ENCODE measurements at places on chromosomes 1 and 21. TPM values are rescaled to one million over a fixed set of nuclear protein-coding genes. Genes with fewer than 3 reads are reported as not detected.

DNA sequence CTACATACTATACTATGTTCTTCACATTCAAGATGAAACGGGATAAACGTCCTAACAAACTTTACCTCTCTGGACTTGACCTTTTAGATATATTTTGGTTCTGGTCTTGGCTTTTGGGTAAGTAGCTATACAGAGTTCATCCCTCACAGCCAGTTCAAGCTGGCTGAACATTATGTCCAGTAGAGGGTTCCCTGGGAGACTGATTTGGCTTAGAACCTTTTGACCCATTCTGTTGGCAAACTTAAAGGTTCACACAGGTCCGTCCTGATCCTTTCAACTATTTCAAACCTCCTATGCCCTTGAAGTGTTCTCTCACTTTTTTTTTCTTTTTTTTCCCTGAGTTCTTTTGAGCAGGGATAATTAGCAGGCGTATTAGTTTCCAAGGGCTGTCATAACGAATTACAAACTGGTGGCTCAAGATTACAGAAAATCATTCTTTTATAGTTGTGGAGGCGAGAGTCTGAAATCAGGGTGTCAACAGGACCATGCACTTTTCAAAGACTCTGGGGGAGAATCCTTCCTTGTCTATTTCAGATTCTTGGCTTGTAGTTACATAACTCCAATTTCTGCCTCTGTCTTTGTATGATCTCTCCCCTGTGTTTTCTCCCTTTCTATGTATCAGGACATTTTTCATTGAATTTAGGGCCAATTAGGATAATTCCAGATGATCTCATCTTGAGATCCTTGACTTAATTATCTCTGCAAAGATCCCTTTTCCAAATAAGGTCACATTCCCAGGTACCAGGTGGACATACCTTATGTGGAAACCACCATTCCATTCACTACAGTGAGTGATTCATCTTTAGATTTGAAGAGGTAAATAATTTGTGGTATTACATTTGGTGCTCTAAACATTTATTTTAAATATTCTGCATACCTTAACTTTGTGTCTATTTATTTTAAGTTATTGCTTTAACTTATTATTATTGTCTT, 257.4 kb upstream of the USP25 start:
- DNase-seq: no peak

- no peak for DNase-seq
Observed at GRCh38 chr1:70517444-70517843, 106.4 kb downstream of the CTH start.

- DNase-seq: no peak
Observed at GRCh38 chr1:215256936-215257679, 174.6 kb downstream of the KCNK2 start.

CFHR1 gene
- not detected for polyA plus RNA-seq

- DNase-seq: no peak
Observed at GRCh38 chr1:95094923-95095322, 22.2 kb upstream of the ALG14 start.

HEYL gene
- not detected for polyA plus RNA-seq

Data from CD8-positive, alpha-beta memory T cell (primary cell).